Forelimb muscle (tissue), 1 donor: ENCODE measurements at places on chromosomes 3 and 15.

GRCh38 chr15:52651868-52652267, 27.3 kb downstream of the ATOSA start:
- peak; percentile 89 for DNase-seq

- no peak for DNase-seq
Measured at GRCh38 chr3:183576487-183577107, 21.1 kb upstream of the KLHL6 start.

GRCh38 chr3:196563721-196564225, 4.6 kb downstream of the WDR53 start:
- DNase-seq, result no peak

GRCh38 chr3:107206945-107207344, 170.3 kb upstream of the CCDC54 start:
- no peak for DNase-seq

DNA sequence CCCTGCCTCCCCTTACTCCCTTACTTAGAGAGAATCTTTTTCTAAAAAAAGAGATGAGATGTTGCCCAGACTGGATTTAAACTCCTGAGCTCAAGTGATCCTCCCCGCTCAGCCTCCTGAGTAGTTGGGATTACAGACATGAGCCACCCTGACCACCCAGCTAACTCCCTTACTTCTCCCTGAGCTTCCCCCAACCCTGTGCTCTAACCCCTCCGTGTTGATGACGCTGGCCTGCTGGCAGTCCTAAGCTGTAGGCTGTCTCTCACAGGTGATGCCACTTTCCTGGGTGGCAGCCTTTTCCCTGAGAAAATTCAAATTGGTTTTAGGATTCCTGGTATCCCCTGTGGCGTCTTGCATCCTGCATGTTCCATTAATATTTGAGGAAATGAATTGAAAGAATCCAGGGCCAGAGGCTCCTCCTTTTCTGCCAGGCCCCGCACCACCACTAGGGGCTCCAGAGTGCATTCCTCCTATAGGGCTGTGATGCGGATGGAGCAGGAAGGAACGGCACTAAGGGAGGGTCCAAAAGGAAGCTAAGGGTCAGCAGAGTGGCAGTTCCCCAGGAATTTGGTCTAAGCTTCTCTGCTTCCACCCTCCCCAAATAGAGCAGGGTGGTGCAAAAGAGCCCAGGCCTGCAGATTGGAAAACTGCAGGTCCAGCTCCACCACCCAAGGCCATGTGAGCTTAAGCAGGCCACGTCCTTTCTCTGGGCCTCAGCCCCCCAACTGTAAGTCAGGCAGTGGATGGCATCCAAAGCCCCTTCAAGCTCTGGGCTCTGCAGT, 101.1 kb downstream of the DAPK2 start:
- DNase-seq, result no peak

DNA sequence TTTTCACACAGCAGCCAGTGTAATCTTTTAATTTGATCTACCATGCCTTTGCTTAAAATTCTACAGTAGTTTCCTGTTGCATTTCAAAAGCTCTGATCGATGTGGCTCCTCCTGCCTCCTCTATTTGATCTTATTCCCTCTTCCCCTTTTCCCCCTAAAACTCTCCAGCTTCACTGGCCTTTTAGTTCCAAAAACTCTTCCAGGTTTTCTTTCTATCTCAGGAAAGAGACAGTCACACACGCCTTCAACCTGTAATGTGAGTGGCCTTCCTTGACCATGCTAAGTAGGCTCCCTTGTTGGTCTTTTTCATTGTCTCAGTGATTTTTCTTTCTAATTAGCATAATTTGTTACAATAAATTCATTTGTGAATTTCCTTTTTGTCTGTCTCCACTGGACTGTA, 985 bp downstream of the TEX9 start:
- no peak for DNase-seq

DNA sequence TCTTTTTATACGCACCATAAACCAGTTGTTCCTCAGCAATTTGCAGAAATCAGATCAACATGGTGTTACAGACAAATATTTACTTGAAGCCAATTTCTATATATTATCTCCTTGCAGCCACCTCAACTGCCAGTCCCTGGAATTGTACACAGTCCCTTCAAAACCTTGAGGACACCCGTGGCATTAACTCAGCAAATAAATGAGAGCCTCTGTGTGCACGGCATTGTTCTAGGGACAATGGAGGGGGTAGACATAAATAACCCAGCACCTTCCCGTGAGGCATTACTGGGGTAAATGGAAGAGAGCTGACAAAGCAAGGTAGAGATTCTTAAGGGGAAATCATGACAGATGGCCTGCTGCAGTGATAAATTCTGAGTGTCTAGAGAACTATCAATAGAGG, 12.5 kb downstream of the TM2D3 start:
- DNase-seq, result no peak

- DNase-seq, result no peak
Measured at GRCh38 chr3:149233323-149233722, 11.7 kb upstream of the CP start.

- DNase-seq, result no peak
Measured at GRCh38 chr3:129185783-129186182, 2.1 kb upstream of the CNBP start.

DNA sequence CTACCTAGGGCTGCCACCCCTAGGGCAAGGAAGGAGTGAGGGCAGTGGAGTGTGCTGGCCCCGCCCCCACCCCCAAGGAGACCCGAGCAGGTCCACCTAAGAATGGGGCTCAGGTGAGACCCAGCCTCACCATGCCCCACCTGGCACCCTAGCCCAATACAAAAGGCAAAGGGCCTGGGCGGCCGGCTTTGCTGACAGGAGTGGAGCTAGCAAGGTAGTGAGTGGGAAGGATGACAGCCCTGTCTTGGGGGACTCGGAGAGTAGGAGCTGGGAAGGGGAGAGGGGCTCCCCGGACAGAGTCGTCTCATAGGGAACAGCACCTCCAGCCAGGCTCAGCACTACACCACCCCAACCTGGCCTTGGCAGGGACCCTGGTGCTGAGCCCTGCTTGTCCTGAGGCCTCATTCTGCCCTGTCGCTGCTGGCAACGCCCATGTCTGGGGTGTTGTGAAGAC, 12.1 kb downstream of the C15orf39 start:
- no peak for DNase-seq

DNA sequence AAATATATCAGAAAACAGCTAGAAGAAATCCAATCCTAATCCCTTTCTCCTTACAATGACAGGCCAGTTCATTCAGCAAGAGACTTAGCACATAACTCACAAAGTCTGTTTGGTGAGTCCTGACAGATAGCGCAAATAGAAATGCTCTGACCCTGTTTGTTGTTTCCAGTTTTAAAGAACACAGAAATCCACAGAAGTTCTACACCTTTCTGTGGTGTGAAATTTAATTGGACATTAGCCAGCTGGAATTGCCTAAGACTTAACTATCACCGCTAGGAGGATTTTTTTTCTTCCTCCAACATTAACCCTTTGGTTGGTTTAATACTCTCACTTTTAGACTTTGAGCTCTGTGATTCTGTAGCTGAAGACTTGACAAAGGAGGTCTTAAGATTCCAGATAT, 30.8 kb downstream of the HDC start:
- no peak for DNase-seq

- no peak for DNase-seq
Measured at GRCh38 chr3:11529281-11529680, 114.4 kb downstream of the VGLL4 start.

DNA sequence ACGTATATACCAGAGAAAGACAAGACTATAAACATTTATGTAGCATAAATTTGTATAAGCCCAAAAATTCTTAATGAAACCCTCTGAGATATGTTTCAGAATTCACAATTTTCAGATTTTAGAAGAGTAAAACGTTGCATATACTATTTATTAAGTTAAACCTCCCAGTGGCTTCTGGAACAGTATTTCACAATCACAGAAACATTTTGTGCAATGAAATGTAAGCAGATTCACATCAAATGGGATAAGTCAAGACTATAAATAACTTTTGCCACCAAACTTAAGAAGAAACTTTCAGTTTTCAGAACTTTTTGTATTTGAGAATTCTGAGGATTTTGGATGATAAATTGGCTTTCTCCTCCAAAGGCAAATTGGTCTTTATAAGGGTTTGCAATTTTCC, 9.2 kb downstream of the SLTM start:
- DNase-seq, result no peak

- no peak for DNase-seq
Measured at GRCh38 chr15:38512901-38513300, 51.7 kb downstream of the RASGRP1 start.

DNA sequence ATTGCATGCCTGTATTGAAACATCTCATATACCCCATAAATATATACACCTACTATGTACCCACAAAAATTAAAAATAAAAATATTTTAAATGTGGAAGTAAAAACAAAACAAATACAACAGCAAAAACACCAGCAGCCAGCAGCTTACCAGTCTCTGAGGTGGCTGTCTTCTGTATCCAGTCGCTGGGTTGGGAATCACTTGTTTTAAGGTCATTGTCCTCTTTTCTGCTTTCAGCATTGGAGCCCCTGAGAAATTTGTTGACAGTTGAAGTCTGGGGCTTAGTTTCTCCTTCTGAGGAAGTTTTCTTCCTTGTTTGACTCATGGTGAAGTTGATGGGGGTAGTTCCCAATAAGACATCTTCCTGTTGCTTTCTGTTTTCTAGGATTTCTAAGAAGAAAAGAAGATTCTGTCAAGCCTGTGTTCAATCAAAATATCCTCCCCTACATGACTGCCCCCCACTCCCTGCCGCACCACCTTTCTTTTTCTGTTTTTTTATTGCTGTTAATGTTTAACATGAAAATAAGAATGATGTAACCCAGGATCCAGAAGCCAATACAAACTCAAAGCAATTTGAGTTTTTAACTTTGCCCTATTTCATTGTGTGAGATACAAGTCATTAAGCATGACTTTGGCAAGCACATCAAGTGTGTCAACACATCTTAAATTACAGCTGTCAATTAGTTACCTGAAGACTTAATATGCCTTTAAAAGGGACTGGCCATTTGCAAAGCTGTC, at the start of gene LRRC31:
LRRC31 (minus strand) TSS at position 452 of the 737 bp plus-strand sequence; CDS start at position 324, 128 bp downstream.
- DNase-seq, result no peak

- no peak for DNase-seq
Measured at GRCh38 chr15:72135719-72136118, 17.5 kb downstream of the SENP8 start.

DNA sequence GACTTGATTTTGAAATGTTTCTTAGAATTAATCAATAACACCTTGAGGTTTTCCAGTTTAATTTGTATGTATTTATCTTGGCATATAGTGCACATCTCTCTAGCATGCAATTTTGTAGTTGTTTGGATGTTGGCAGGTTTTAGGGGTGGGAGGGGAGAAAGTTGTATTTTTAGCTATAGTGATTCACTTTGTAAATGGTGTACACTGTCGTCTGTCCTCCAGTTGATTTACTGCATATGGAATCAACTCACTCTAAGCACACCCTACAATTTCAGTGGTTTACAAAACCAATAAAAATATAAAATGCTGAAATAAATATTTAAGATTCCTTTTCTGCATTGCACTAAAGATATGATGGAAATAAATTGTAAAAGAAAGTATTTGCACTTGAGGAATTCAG, 199.1 kb downstream of the CDIN1 start:
- no peak for DNase-seq

- DNase-seq, result no peak
Measured at GRCh38 chr3:106577241-106577640, 708.4 kb upstream of the CBLB start.

DNA sequence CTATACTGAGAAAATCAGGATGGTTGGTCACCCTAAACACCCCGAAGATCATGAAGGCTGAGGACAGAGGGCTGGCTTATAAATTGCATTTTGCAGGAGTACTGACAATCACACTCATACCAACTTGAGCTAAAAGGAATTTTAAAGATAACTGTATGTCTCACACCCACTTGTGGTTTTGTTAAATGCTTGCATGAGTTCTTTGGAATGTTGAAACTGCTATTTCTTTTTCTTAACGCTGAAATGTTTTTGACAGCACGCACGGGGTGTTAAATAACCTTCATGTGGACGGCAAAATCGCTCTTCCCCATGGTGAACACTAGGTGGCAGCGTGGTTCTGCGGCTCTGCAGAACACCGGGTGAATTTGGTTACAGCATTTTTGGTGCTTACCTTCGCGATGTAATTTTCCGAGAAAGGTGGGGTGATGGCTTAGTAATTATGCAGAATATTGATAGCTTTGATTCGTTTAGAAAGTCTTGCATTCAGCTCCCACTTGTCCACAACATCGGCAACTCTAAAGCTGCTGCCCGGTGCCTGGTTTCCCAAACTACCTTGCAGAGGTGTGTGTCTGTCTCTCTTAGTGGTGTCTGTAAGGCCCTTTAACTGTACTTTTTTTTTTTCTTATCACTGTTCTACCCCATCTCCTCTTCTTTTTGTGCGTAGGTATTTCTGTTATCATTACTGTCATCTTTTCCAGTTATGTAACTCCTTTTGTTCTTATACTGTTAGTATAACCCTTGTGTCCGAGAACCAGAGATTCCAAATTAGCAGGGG, 51.7 kb downstream of the ARNT2 start:
- DNase-seq, result peak; percentile 41

GRCh38 chr3:61600195-61600594, 38.8 kb downstream of the PTPRG start:
- DNase-seq, result no peak

- no peak for DNase-seq
Measured at GRCh38 chr3:61035573-61035972, 215.7 kb downstream of the FHIT start.

DNA sequence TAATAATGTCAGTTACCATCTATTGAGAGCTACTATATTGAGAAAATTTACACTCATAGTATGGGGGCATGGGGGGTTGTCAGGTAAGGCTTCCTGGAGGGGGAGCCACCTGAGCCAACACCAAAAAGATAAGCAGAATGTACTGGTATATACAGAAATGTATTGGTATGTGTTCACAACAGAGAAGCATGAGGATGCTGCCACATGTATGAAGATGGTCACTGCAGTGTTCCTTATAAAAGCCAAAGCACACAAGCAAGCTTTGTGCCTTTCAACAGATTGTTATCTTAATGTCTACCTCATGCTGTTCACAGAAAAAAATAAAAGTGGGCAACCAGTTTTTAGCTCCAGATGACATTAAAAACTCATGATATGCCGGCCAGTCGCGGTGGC, 149.0 kb downstream of the MAGI1 start:
- no peak for DNase-seq

GRCh38 chr15:57056357-57056756, 137.9 kb downstream of the TCF12 start:
- DNase-seq, result no peak
